CD4-positive, CD25-positive, alpha-beta regulatory T cell (primary cell): ENCODE measurements at places on chromosomes 11 and 22.

DNA sequence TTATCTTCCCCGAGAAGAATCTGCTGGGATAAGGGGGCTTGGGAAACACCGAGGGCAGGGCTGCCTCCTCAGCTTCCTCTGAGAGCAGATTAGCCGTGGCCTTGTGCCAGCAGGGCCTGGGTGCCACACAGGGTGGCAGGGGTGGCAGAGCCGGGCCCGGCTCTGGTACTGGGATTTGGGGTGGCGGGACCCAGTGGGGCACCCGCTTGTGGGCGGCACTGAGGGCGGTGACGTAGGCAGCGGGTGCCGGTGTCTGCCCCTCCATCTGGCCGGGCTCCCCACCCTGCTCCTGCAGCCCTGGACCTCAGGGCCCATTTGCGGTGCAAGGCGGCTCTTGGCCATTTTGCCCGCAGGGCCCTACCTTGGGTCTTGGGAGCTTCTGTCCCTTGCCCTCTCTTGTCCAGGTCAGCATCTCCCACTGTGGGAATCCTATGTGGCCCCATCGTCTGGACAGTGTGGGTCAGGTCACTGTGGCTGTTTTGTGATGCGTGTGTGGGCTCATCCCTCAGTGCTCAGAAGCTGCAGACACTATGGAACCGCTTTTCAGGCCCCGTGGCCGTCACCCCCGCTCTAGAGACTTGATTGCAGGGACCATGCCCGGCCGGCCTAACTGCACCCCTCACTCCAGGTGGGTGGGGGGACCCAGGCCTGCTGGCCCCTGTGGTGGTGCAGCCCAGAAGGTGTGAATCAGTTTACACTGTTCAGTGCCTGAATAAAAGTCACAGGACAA, 29.7 kb upstream of the KRTAP5-6 start:
- no peak for DNase-seq

DNA sequence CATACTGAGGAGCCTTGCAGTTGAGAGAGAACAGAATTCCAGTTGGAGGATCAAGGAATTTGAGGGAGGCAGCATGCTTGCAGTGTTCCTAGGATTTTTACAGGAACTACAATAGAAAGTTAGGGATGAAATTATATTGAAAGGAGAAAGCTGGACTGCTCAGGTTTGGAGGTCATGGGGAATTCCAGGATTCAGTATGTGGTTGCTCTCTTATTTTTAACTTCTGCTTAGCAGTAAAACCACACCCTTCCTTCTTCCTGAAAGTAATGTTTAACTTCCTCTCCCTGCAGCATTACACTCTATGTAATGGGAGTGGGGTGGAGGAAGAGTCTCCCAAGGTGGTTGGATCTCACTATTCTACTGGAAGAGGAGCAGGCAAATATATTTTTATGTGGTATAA, 31.3 kb downstream of the CTNND1 start:
- peak; percentile 15 for DNase-seq

GRCh38 chr11:130478204-130478701, 29.8 kb downstream of the ADAMTS15 start:
- no peak for DNase-seq

GRCh38 chr11:27431808-27432207, 40.8 kb downstream of the LGR4 start:
- DNase-seq, result no peak

- DNase-seq, result no peak
These were observed 227.7 kb upstream of the B3GAT1 start for GRCh38 chr11:134639586-134640330.

- no peak for DNase-seq
These were observed 617 bp upstream of the ARHGAP20 start for GRCh38 chr11:110712659-110713448.

GRCh38 chr11:34052608-34053160, 1.2 kb downstream of the CAPRIN1 start:
- DNase-seq, result peak; percentile 28
